Left colon (tissue), 2 donors: ENCODE measurements at places on chromosomes 5 and 9.

DNA sequence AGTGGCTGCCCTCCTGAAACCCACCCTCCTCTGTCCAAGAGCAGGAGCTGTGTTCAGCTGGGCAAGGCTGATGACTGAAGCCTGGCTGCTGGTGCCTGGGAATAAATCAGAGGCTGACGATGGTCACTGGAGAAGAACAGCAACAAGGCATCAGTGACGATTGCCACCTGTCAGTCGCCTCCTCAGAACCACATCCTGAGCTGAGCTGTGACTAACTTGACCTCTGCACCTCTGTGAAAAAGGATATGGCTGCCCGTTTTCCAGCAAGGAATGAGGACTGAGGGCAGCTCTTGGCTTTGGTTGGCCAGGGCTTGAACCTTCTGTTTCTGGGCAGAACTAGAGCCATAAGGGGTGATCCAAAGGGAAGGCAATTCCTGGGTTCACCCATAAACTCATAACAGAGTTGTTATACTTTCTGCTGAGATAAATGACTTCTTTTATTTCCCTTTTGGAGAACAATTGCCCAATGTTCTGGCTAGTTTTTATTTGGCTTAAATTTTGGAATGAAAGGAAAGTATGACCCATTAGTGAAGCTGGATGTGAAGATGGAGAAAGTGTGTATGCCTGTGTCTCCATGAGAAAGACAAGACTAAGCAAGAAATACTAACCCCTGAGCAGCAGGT is 40.1 kb downstream of the TRIP13 start:
- no peak for DNase-seq

GRCh38 chr5:127452626-127453025 is 64.8 kb upstream of the PRRC1 start:
- no peak for DNase-seq

GRCh38 chr5:99032234-99033013 is 103.6 kb upstream of the CHD1 start:
- peak; percentile 67 for DNase-seq

- DNase-seq: no peak
These were observed 2.0 kb upstream of the SPATA31E1 start for GRCh38 chr9:87880683-87881082.

GRCh38 chr9:123609844-123610243 is 253.8 kb downstream of the CRB2 start:
- DNase-seq: no peak

- no peak for DNase-seq
These were observed 11.1 kb upstream of the AQP3 start for GRCh38 chr9:33458444-33458843.

GRCh38 chr5:74765929-74766328 is 988 bp downstream of the GFM2 start:
- DNase-seq: peak; percentile 8

GRCh38 chr9:133487331-133487725 is 8.4 kb upstream of the SLC2A6 start:
- no peak for DNase-seq

GRCh38 chr5:76696251-76696650 is 19.7 kb upstream of the F2R start:
- DNase-seq: no peak
